Amniotic stem cell (primary cell): ENCODE measurements at places on chromosomes 11 and 22.

DNA sequence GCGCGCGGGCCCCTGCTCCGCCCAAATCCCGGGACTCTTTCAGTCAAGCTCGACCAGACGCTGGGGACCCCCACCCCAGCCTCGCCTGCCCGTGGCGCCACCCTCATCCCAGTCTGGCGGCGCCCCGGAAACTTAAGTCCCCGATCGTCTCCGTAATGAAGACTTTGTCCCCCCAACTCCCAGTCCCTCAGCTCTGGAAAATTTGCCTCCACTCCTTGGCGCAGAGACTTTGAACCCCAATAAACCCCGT, 348 bp downstream of the PLCB3 start:
- DNase-seq, result no peak

GRCh38 chr22:44582016-44582415, 84.0 kb upstream of the RTL6 start:
- DNase-seq, result no peak

GRCh38 chr11:120956710-120957495, 67.0 kb upstream of the TBCEL start:
- DNase-seq, result no peak

GRCh38 chr11:61700720-61701119, 20.5 kb downstream of the DAGLA start:
- DNase-seq, result no peak

DNA sequence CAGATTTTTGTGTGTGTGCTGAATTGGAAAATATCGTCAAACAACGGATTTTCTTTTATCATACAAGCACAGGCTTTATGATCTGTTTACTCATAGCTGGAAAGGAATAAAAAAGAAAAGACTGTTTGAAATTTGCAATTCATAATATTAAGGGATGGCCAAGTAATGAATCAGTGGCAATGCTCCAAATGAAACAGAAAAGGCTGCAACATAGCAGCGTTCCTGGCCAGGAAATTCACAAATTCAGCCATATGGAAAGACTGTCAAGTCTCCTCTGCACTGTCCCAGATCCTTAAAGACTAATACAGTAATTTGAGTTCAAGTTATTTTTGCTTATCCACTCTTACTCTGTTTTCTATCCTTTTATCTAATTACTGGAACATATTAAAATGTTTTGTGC, 98.2 kb downstream of the MSANTD4 start:
- DNase-seq, result no peak

- peak; percentile 57 for DNase-seq
Measured at GRCh38 chr11:20031155-20032001, 128.9 kb downstream of the DBX1 start.

DNA sequence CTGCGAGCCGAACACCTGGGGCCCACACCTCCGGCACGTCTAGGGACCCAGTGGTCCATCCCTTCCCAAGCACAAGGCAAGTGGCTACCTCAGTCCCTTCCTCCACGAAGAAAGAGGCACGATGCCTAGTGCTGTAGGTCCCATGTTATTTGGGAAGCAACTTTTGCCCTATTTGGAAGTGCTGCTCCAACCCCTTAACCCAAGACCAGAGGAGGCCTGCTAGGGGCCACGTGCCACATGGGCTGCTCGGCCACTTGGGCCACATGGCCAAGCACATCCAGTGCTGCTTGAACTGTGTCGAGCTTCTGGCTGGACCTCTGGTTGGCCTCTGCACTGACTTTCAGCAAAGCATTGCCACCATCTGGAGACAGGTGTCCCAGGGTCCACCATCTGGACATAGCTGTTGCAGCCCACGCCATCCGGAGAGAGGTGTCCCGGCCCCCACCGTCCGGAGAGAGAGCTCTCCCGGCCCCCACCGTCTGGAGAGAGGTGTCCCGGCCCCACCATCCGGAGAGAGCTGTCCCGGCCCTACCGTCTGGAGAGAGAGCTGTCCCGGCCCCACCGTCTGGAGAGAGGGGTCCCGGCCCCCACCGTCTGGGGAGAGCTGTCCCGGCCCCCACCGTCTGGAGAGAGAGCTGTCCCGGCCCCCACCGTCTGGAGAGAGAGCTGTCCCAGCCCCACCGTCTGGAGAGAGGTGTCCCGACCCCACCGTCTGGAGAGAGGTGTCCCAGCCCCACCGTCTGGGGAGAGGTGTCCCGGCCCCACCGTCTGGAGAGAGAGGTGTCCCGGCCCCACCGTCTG, 6.5 kb upstream of the B4GALNT4 start:
- DNase-seq, result no peak

GRCh38 chr11:117392979-117393378, 65.3 kb downstream of the CEP164 start:
- no peak for DNase-seq

GRCh38 chr22:44540756-44541670, 43.0 kb upstream of the RTL6 start:
- DNase-seq, result no peak
